CD4-positive, alpha-beta T cell treated with Interleukin-2 at 100 ng/mL for 4 hours (primary cell): ENCODE measurements at places on chromosomes 13 and 19.

GRCh38 chr13:97233499-97233898 is 11.4 kb downstream of the MBNL2 start:
- DNase-seq = no peak

DNA sequence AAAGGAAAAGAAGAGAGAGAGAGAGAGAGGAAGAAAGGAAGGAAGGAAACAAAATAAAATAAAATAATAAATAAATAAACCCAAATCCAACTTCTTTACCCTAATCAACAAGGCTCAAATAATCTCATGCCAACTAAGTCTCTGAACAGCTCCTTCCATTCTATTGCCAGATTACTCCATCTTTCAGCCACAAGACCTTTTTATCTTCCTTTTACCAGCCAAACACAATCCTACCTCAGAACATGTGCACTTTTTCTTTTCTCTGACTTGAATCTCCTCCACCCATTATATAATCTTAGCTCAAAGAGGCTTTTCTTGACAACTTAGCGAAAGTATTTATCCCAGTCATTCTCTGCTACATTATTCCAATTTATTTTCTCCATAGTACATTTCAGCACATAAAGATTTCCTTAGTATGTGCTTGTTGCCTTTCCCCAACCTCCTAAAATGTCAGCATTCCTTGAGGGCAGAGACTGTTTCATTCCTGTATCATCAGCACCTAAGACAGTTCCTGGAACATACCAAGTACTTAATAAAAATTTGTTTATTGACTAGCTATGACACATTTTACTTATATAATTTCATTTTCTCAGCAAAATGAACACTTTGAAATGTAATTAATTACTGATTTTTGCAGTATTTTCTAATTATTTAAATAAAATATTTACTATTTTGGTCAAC is 33.5 kb upstream of the USPL1 start:
- no peak for DNase-seq

- no peak for DNase-seq
Observed at GRCh38 chr19:46211201-46211881, 18.2 kb upstream of the IGFL1 start.

DNA sequence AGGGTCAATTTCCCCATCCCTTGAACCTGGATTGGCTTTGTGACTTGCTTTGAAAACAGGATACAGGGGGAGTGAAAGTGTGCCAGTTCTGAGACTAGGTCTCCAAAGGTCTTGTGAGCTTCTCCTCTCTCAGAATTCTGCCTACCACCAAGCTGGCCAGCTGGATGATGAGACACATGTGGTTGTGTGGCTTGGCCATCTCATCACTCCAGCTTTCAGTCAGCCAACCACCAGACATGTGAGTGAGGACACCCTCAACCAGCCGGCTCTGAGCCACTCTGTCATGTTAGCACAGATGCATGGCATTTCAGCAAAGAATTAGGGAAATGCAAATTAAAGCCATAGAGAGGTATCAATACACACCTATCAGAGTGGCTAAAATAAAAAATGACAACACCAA is 29.5 kb downstream of the ENOX1 start:
- DNase-seq = no peak
